Central memory CD8-positive, alpha-beta T cell (primary cell): ENCODE measurements at places on chromosomes 3 and 15.

- H3K27ac ChIP-seq = no peak overlapping the region
- no peaks in the 10 kb centered on the region for H3K36me3 ChIP-seq
- H3K27me3 ChIP-seq = peaks cover 25% of the 10 kb centered on the region
- H3K4me1 ChIP-seq = no peaks in the 10 kb centered on the region
- no peak for DNase-seq
Measured at GRCh38 chr3:159938714-159939113, 49.9 kb upstream of the IL12A start.

DNA sequence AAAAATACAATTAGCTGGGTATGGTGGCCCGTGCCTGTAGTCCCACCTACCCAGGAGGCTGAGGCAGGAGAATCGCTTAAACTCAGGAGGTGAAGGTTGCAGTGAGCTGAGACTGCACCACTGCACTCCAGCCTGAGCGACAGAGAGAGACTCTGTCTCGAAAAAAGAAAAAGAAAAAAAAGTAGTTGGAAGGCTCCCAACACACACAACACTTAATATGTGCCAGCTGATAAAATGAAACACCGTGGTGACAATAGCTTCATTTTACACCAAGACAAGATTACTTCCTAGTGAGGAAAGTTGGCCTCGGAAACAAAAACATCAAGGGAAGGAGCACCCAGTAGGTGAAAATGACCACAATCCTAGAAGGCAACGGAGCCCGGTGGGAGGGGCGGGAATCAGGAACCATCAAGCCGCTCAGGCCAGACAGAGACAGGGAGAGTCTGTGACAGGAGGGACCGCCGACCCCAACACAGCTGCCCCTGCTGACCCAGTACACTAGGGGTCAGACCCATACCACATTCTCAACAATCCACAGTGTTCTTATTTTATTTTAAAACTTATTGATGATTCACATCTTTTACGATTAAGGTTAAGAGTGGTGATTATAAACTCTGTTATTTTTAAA, 54.5 kb upstream of the OCA2 start:
- no peak overlapping the region for H3K4me3 ChIP-seq
- no peaks in the 10 kb centered on the region for H3K27me3 ChIP-seq
- H3K27ac ChIP-seq = no peak overlapping the region
- peaks cover 10% of the 10 kb centered on the region for H3K36me3 ChIP-seq
- no peaks in the 10 kb centered on the region for H3K4me1 ChIP-seq
- DNase-seq = no peak

- peak; percentile 74 for DNase-seq
- H3K36me3 ChIP-seq = peaks cover 28% of the 10 kb centered on the region
- H3K4me1 ChIP-seq = peaks cover 59% of the 10 kb centered on the region
- H3K27me3 ChIP-seq = no peaks in the 10 kb centered on the region
- peak overlapping the region; percentile 80 for H3K4me3 ChIP-seq
Measured at GRCh38 chr3:66394019-66394752, 106.6 kb downstream of the LRIG1 start.

- no peak for DNase-seq
- H3K27me3 ChIP-seq = no peaks in the 10 kb centered on the region
- H3K4me3 ChIP-seq = no peak overlapping the region
- H3K4me1 ChIP-seq = peaks cover 2% of the 10 kb centered on the region
- H3K36me3 ChIP-seq = peaks cover 3% of the 10 kb centered on the region
Measured at GRCh38 chr3:46900356-46900755, 22.8 kb downstream of the PTH1R start.

DNA sequence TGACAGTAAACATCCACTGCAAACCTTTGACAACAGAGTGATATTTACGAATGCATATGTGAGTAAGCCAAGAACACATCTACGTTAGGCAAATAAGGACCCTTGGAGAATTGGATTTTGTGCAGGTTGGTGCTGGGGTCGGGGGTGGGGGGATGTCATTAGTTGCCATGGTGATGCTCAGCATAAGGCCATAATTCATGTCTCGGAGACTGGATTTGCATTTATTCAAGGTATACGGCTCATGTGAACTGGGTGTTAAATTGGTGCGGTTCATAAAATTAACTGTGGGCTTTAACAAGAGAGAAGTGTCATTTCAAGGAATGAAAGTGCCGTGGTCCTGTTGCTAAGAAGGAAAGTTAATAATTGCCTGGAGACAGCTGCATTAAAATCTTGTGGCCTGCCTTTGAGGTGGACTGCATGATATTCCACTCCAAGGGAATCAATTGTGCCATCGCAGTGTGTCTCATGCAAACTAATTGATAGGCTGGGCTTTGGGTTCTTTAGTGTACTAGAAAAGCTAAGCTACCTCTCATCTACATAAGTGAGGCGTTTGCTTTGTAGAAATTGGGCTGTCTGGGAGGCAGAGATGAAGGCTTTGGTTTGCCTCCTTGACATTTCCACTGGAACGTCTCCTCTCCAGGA, 228.9 kb upstream of the FEZF2 start:
- H3K27ac ChIP-seq = no peak overlapping the region
- H3K27me3 ChIP-seq = no peaks in the 10 kb centered on the region
- H3K4me3 ChIP-seq = no peak overlapping the region
- H3K36me3 ChIP-seq = no peaks in the 10 kb centered on the region
- DNase-seq = no peak

DNA sequence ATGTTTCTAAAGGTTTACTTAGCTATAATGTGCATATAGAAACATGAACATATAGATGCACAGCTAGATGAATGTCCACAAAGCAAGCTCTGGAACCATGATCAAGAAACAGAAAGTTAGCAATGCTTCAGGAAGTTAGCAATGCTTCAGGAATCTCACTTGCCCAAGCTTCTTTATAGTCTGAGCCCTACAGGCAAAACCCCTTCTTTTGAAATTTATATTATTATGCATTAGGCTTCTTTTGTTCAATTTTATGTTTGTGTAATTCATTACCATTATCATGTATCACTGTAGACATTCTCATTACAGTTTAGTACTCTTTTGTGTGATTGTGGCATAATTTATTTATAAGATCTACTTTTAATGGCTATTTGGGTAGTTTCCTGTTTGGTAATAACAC, 286.4 kb upstream of the BCHE start:
- DNase-seq = no peak
- H3K27me3 ChIP-seq = no peaks in the 10 kb centered on the region
- no peak overlapping the region for H3K27ac ChIP-seq
- H3K4me1 ChIP-seq = no peaks in the 10 kb centered on the region
- no peak overlapping the region for H3K4me3 ChIP-seq
- no peaks in the 10 kb centered on the region for H3K36me3 ChIP-seq

DNA sequence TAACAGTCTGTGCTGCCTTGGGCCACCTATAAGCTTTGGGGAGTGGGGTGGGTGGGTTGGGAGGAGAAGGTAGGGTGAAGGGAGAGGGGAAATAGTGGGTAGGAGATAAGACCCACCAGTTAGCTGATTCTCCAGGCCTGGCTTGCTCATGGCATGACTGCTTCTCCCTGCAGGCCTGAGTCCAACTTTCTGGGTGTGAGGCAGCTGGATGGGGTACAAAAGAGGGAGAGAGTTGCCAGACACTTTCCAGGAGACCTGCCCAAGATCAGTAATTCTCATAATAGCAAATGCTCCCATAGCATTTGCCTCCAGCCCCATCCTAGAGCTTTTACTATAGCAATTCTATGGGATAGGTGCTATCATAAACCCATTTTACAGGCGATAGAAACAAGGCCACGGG, 7.7 kb downstream of the CGNL1 start:
- H3K27me3 ChIP-seq = peaks cover 49% of the 10 kb centered on the region

GRCh38 chr15:63712828-63713520, 115.8 kb downstream of the FBXL22 start:
- no peak overlapping the region for H3K4me3 ChIP-seq
- DNase-seq = no peak
- H3K36me3 ChIP-seq = peaks cover 39% of the 10 kb centered on the region
- H3K27ac ChIP-seq = peak overlapping the region; percentile 38
- H3K27me3 ChIP-seq = no peaks in the 10 kb centered on the region
- H3K4me1 ChIP-seq = peaks cover 15% of the 10 kb centered on the region

- H3K27ac ChIP-seq = no peak overlapping the region
- H3K4me1 ChIP-seq = peaks cover 20% of the 10 kb centered on the region
- H3K4me3 ChIP-seq = no peak overlapping the region
- no peak for DNase-seq
Measured at GRCh38 chr3:141373232-141373631, 4.9 kb downstream of the ZBTB38 start.

- H3K27me3 ChIP-seq = no peaks in the 10 kb centered on the region
- no peak overlapping the region for H3K4me3 ChIP-seq
- H3K4me1 ChIP-seq = no peaks in the 10 kb centered on the region
- no peak overlapping the region for H3K27ac ChIP-seq
- no peaks in the 10 kb centered on the region for H3K36me3 ChIP-seq
Measured at GRCh38 chr3:52506266-52506966, 11.3 kb downstream of the STAB1 start.

DNA sequence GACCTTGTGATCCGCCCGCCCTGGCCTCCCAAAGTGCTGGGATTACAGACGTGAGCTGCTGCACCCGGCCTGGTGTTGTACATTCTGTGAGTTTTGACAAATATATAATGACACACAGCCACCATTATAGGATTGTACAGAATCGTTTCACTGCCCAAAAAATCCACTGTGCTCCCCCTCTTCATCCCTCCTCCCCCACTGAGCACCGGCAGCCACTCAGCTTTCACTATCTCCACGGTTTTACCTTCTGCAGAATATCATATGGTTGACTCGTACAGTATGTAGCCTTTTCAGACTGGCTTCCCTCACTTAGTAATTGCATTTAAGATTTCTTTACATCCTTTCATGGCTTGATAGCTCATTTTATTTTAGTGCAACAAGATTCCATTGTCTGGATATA, 56.7 kb upstream of the ATP13A3 start:
- no peaks in the 10 kb centered on the region for H3K27me3 ChIP-seq
- peaks cover 2% of the 10 kb centered on the region for H3K4me1 ChIP-seq
- H3K4me3 ChIP-seq = no peak overlapping the region
- no peak for DNase-seq
- H3K36me3 ChIP-seq = no peaks in the 10 kb centered on the region

DNA sequence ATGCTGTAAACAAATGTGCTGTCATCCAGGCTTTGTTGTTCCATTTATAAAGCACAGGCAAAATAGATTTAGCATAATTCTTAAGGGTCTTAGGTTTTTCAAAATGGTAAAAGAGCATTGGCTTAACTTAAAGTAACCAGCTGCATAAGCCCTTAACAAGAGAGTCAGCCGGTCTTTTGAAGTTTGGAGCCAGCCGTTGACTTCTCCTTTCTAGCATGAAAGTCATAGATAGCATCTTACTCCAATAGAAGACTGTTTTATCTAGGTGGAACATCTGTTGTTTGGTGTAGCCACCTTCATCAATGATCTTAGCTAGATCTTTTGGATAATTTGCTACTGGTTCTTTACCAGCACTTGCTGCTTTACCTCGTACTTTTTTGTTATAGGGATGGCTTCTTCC, 297.5 kb upstream of the DCBLD2 start:
- H3K27ac ChIP-seq = no peak overlapping the region
- H3K4me3 ChIP-seq = no peak overlapping the region
- H3K4me1 ChIP-seq = no peaks in the 10 kb centered on the region
- peaks cover 2% of the 10 kb centered on the region for H3K36me3 ChIP-seq
- no peak for DNase-seq
- H3K27me3 ChIP-seq = no peaks in the 10 kb centered on the region

GRCh38 chr3:143963946-143964345, 7.7 kb upstream of the DIPK2A start:
- no peak overlapping the region for H3K27ac ChIP-seq
- no peak for DNase-seq
- no peaks in the 10 kb centered on the region for H3K4me1 ChIP-seq
- peaks cover 46% of the 10 kb centered on the region for H3K27me3 ChIP-seq

DNA sequence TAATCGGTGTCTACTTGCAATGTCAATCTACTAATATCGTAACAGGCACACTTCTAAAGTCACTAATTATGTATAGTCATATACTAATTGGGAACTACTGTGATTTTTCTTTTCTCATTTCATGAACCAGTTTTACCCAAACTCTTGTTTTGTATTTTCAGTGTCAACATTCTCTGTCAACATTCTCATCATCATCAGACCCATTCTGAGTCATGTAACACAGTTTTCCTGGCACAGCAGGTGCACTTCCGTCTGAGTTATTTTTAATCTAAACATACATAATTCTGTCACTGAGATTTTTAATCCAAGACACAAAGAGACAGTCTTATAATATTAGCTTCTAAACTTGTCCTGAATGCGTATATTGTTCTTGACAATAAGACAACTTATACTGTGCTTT, 205.1 kb upstream of the EIF1B start:
- no peaks in the 10 kb centered on the region for H3K4me1 ChIP-seq
- no peak overlapping the region for H3K27ac ChIP-seq
- peaks cover 31% of the 10 kb centered on the region for H3K27me3 ChIP-seq

DNA sequence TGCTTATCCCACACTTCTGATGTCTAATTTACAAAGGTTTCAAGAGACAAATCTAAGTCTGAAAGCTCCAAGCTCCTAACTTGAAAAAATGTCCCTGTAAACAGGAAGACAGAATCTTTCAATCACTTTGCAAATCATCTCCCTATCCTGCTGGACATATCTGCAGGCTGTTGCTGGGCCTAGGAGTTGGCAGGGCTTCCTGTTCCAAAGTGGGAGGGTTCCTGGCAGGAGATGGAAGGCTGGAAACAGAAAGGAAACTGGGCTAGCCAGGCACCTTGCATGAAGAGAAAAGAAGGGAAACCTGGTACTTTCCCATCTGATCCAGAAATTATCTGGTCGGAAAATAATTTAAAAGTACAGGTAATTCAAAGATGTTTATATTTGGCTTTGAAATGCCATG, 227.3 kb upstream of the IL12A start:
- DNase-seq = no peak
- peaks cover 63% of the 10 kb centered on the region for H3K27me3 ChIP-seq
- H3K27ac ChIP-seq = no peak overlapping the region
- no peak overlapping the region for H3K4me3 ChIP-seq
- no peaks in the 10 kb centered on the region for H3K36me3 ChIP-seq

- no peaks in the 10 kb centered on the region for H3K36me3 ChIP-seq
- DNase-seq = no peak
- H3K27ac ChIP-seq = no peak overlapping the region
- no peak overlapping the region for H3K4me3 ChIP-seq
- peaks cover 11% of the 10 kb centered on the region for H3K27me3 ChIP-seq
Measured at GRCh38 chr15:48603922-48604321, 41.6 kb downstream of the FBN1 start.

DNA sequence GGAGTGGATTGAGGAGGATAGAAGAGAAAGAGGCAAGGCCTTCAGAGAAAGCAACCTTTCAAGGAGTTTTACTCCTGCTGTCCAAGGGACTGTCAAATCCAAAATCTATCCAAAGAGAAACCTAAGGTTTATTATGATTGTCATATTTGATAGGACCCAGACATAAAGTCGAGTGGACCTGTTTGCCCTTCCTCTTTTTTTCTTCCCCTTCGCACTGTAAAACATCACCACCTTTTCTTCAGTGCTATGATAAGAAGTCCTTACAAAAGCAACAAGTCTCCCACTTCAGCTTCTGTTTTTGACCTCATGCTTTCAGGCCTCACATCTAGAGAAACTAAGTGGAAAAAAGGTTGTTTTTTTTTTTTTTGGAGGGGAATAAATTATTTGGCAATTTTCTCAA, 73.0 kb downstream of the TRPC1 start:
- no peaks in the 10 kb centered on the region for H3K36me3 ChIP-seq
- no peaks in the 10 kb centered on the region for H3K27me3 ChIP-seq
- H3K4me3 ChIP-seq = no peak overlapping the region
- no peak for DNase-seq
- H3K27ac ChIP-seq = no peak overlapping the region
- H3K4me1 ChIP-seq = no peaks in the 10 kb centered on the region
